Stimulated activated CD4-positive, alpha-beta T cell treated with anti-CD3 and anti-CD28 coated beads, TNF-alpha, amount 100 ng/mL, for 1 hour (primary cell): ENCODE measurements at places on chromosomes 4 and X.

- DNase-seq = no peak
Observed at GRCh38 chr4:48634688-48635308, 144.7 kb downstream of the ZAR1 start.

- no peak for DNase-seq
Observed at GRCh38 chrX:46686003-46686645, 72.8 kb downstream of the SLC9A7 start.

DNA sequence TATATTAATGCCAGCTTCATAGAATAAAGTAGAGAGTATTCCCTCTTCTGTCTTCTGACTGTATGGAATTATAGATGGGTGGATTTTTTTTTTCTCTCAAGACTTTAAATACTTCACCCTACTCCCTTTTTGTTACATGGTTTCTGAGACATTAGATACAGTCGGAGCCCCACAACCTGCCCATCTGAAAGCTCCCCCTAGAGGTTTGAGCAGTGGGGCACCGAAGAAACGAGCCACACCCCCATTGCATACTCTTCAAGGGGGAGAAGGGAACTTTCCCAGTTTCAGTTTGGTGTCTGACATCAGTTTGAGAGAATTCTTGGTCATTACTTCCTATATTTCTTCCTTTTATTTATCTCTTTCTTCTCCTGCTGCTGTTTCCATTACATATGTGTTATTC lies 437.6 kb upstream of the AGA start:
- DNase-seq = no peak

DNA sequence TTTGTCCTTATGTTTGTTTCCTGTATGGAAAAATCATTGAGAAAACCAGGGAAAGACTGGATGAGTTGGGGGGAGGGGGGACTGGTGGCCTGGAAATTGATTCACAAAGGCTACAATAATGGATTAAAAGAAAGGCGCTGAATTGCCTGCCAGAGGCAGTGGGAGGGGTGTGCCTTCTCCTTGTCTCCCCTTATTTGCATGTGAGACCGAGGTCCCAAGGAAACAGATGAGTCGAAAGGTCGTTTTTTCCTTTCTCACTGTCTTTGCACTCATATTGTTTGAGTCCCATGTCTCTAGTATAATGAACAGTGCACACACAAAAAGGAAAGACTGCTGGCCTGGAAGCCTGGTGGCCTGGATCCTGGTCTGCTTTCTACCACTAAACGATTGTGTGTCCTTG lies 86.6 kb upstream of the ZDHHC15 start:
- no peak for DNase-seq

GRCh38 chrX:25241461-25241860 lies 225.7 kb upstream of the ARX start:
- DNase-seq = no peak

GRCh38 chrX:154486052-154486395 lies 391 bp downstream of the UBL4A start:
- DNase-seq = no peak
